ENCODE measurements at places on chromosomes 6 and 20.

DNA sequence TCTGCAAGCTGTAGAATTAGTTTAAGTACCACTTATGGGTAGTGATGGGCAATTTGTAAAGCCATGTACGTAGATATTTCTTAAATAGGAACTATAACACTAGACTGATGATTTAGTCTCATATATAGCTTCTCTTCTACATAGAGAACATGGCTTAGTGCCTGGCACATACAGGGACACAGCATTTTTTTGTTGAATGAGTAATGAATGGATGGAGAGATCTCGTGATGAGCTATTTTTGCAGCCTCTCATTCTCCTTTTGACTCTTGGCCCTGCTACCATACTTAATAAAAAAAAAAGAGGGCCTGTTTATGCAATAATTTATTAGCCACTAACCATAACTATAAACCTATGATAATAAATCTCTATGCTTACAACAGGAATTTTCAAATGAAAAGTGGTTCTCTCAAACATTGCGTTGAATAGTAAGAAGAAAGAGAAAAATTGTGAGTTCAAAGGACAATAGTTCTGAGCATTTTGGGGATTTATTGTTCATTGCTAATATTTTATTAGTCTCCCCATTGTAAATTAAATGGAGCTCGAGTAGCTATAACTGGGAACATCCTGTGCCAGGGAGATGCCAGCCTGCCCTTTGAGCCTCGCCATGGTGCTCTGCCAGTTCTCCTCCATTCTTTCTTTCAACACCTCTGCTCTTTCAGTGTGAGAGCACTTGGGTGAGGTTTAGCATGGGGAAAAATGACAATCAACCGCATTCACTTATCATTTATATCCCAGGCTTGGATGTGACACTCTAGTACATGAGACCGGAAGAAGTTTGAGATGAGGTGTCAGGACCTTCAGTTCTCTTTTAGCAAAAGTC lies 14.7 kb upstream of the RCAN2 start:
- no peak for DNase-seq

DNA sequence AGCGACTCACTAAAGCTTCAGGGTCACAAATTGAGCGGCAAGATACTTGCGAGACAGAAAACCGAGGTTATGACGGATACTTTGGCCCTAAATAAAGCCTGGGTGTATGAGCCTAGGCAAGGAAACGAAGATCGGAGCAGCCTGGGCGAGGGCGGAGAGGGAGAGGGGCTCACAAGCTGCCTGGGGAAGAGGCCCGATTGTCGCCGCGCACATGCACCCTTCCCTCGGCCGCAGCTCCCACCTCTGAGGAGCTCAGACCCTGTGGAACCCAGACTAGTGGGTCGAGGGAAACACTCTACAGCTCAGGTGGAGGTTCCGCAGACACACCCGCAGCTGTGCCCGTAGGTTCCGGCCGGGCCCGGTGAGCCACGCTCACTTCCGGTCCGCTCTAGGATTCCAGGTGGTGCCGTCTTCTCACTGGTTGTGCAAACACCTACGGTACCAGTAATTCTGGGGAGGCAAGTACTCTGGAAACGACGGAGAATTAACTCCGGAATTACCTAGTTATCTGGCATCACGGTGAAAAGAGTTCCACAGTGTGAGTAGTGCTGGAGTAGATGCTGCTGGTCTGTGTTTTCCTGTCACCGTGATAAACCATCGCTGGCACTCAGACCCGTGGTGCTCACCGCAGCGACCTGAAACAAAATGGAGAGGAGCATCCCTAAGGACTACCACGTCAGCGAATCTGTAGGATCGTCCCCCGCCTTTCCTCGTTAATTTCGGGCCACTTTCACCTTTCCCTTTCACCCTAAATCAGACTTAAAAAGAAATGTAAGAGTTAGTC lies 61.5 kb downstream of the GPX5 start:
- DNase-seq: peak; percentile 75

GRCh38 chr20:34834459-34834893 lies 9.0 kb upstream of the NCOA6 start:
- peak; percentile 43 for DNase-seq

GRCh38 chr6:92231171-92231701 lies 1188.1 kb downstream of the EPHA7 start:
- DNase-seq: peak; percentile 86
